Ureter (tissue), 1 donor: ENCODE measurements at places on chromosomes 2 and 18. TPM values are rescaled to one million over a fixed set of nuclear protein-coding genes. Genes with fewer than 3 reads are reported as not detected.

- DNase-seq, result no peak
These were observed 20.8 kb downstream of the BAZ2B start for GRCh38 chr2:159595410-159596046.

- DNase-seq, result no peak
These were observed 202.6 kb downstream of the KCNJ3 start for GRCh38 chr2:154901063-154901462.

The CDH7 gene
- not detected for total RNA-seq

GRCh38 chr18:30288662-30289414, 753.7 kb downstream of the DSC3 start:
- DNase-seq, result no peak

DNA sequence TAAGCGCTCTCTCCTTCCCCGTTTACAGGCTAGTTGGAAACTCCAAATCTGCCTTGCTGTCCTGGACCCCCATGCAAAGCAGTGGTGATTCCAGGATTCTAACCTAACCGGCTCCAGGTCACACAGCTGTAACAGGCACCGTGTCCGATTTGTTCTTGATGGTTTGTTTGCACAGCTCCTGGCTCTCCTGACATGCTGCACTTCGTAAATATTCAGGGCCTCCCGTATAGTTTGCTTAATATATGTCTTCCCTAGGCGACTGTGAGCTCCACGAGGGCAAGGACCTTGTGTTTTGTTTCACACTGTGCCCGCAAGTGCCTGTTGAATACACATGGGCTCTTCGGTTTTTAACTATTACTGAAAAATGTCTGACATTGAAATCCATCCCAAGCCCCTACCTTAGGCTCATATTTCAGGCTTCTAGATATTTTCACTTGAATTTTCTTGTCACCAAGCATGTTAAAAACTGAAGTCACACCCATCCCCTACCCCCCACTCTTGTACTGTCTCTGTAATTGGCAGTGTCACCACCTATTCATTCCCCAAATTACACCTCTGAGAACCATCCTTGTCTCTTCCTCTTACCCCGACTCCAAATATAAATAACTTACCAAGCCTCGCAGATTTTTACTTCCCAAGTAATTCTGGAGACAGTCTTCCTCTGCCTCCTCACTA, 1.0 kb upstream of the PUM2 start:
- no peak for DNase-seq

DNA sequence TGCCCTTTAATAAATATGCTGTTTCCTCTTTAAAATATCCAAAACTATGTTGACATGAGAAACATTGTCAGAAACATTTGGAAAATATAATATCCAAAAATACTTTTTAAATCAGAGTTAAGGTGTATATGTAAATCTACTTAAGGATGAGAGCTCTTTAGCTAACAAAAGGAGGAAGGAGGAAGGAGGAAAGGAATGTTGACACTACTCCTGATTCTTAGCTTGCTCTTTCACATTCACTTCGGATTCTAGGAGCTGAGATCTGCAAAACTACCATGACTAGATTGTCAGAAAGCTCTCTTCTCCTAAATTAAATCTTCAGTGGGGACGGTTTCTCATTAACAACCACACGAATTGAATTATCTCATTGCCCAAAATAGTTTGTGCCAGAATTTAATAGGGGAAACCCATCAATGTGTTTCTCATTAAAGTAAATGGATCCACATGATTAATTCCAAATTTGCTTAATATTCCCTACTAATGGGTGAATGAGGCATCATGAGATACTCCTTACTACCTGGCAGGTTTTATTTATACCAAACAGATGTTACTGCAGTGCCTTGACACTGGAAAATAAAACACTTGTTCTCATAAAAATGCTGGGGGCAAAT, 509.1 kb downstream of the MBD2 start:
- no peak for DNase-seq

DNA sequence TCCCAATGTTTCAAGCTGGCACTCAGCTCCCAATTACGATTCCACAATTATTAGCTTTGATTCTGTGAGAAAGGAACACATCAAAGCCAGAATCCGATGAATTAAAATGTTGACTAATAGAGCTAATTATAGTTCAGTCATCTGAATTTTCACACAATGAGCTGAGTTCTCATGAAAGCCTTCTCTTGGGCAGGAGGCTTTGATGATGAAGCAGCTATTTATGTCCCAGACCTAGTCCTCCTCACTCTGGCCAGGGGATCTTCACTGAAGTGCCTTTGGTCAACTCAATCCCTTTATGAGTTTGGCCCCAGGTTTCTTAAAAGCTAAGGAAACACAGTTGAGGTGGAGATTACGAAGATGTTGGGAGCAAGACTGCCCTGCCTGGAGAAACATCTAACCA, 74.7 kb upstream of the PPM1B start:
- DNase-seq, result no peak

GRCh38 chr2:220335591-220335915, 708.1 kb downstream of the SLC4A3 start:
- no peak for DNase-seq

- DNase-seq, result no peak
These were observed 685.6 kb upstream of the SALL3 start for GRCh38 chr18:78293940-78294541.

The ACMSD gene
- not detected for total RNA-seq

The LIMS4 gene
- total RNA-seq, result 1.6 TPM

GRCh38 chr2:18525852-18526251, 34.6 kb downstream of the RDH14 start:
- no peak for DNase-seq

- DNase-seq, result no peak
These were observed 221.8 kb downstream of the FHOD3 start for GRCh38 chr18:36519358-36519757.

GRCh38 chr2:86499326-86499725, 58.2 kb downstream of the KDM3A start:
- DNase-seq, result no peak

- no peak for DNase-seq
These were observed 13.7 kb upstream of the TET3 start for GRCh38 chr2:73970850-73971471.

DNA sequence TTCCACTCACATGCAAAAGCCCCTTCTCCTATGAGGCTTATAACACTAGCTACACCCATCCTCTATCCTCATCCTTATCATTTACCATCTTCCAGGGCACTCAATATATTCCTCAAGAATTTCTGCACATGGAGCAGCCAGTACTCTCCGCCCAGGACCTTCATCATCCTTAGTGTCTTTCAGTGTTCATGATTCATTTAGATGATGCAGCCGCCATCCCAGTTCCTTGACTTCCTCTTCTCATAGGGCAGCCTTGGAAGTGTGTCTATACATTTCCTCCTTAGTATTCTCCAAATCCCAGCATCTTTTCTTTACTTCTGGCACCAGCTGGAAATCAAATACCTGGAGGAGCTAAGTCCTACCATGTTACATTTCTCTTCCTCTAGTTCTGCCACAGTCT, 3.0 kb upstream of the ITSN2 start:
- no peak for DNase-seq

GRCh38 chr2:47301277-47301618, 101.7 kb upstream of the MSH2 start:
- DNase-seq, result no peak
